Activated CD4-positive, alpha-beta T cell treated with anti-CD3 and anti-CD28 coated beads, Interleukin-2, amount 10 ng/mL, durations not matched to agents 24 days and 14 days (primary cell): ENCODE measurements at places on chromosomes 7 and 10. TPM values are rescaled to one million over a fixed set of nuclear protein-coding genes. Genes with fewer than 3 reads are reported as not detected.

SPAM1 gene
- not detected in 2 replicates for total RNA-seq

IRF5 gene
- 16.2 and 18.6 TPM in 2 replicates for total RNA-seq

SPDYE6 gene
- not detected in 2 replicates for total RNA-seq

PTEN gene
- total RNA-seq = 48.6 and 51.3 TPM in 2 replicates

CYP2E1 gene
- total RNA-seq = 0.33 and 0.40 TPM in 2 replicates
